ENCODE measurements at places on chromosomes 1 and 21.

DNA sequence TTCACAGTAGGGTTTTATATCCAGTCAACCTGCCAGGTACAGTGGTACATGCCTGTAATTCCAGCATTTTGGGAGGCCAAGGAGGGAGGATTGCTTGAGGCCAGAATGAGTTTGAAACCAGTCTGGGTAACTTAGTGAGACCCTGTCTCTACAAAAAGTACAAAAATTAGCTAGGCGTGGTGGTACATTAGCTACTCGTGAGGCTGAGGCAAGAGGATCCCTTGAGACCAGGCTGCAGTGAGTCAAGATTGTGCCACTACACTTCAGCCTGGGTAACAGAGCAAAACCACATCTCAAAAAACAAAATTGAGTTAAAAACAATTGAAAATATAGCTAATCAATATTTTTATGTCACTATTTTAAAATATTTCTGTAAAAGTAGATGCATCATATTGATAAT lies 33.2 kb downstream of the DDI2 start:
- no peak for DNase-seq

GRCh38 chr1:77378723-77379535 lies 97.1 kb downstream of the AK5 start:
- no peak for DNase-seq

DNA sequence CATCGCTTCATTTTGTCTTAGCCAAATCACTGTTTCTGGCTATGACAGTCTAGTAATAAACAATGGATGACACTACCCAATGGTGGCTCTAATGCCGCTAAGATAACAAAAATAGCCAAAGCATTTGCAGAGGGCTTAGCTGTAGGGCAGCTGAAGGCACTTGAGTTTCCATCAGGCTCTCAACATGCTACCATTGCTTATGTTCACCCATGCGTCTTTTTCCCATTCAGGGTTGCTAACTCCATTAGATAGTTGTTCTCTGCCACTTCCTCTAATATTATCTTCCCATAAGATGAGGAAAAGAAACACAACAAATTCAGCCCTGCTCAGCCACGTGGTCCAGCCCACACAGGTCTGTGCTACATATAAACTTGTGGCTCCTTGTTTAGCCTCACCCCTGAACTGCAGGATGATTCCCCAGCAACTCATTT lies 159.6 kb downstream of the TOMM20 start:
- no peak for DNase-seq

DNA sequence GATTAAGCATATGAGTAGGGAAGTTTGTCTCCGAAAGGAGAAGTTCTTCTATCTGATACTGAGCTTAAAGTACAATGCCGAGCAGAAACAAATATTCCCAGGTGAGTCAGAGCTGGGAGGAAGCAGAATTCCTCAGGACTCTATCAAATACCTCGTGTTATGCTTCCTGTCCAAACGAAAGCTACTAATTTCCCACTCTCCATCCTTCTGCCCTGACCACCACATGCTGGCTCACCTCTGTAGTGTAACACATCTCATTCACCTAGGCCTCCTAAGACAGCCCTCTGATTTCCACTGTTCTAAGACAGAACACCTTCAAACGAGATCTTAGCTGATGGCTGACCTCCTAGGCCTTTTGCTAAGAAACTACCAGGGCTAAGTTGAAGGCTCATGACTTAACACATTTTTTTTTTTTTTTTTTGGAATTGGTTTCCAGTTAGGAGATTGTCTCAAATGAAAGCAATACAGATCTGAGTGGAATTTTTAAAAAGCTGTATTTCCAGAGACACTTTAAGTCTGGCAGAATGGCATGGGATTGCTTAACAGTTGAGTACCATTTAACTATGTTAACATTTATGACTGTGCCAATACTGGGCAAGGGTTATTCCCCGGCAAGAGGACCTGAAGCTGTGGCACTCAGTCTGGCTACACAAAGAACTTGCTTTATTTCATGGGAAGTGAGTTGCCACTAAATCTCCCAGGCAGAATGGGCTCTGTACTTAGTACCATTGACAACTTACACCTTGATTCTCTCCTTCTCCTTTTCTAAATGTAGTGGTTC lies 583.4 kb downstream of the DPYD start:
- no peak for DNase-seq

DNA sequence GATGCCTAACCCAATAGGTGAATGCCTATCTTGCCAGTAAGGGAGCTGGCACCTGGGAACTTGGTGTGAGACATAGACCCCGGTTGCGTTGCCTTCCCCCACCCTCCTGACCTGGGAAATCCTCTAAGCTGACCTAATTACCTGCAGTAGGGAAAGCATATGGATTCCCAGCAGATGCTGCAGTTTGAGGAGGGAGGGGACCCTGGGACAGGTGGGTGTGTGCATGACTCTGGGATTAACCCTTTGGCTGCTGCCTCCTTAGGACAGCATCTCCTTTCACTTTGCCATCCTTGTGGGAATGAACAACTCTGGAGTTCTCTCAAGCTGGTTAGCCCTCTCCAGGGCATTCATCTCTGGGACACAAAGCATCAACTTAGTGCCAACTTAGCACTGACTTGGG lies 16.4 kb upstream of the NFASC start:
- DNase-seq = no peak

- peak; percentile 8 for DNase-seq
These were observed 6.2 kb upstream of the PADI4 start for GRCh38 chr1:17301767-17302166.

DNA sequence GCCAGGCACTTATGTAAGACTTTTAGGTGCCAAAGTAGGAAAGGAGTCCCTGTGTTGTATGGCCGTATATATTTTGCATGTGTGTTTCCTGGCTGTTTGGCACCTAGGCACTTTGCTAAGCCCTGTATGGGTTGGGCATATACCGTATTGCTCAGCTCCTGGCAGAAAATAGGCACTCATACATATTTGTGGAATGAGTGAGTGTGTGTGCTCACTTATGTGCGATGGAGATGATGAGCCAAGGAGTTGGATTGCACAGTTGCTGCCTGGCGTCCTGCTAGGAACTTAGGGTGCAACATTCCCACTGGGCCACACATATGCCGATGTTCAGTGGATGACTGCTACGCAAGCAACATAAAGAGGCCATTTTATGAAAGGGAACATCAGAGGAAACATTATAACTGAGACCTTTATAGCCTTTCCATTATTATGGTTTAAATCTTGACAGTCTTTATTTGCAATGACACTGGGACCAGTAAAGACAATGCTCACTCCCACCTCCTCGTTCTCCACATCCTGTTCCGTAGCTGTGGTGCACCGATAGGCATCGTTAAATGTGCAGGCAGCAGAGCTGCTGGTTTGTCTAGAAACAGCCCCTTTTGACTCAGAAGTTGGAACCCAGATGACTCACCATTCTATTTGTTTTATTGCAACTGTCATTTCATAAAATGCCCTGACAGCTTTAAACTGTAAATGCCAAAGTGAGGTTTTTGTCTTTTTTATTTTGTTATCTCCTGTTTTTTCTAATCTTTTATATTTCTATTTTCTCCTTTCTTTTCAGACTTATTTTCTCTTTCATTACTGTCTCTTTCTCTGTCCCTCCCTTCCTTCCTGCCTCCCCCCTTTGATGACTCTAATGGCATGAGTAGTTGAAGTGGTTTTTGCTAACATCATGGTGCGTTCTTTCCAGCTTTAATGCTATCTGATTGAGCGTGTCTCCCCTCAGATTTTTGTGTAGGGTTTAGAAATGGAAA lies 36.1 kb downstream of the PEX14 start:
- DNase-seq = peak; percentile 87

DNA sequence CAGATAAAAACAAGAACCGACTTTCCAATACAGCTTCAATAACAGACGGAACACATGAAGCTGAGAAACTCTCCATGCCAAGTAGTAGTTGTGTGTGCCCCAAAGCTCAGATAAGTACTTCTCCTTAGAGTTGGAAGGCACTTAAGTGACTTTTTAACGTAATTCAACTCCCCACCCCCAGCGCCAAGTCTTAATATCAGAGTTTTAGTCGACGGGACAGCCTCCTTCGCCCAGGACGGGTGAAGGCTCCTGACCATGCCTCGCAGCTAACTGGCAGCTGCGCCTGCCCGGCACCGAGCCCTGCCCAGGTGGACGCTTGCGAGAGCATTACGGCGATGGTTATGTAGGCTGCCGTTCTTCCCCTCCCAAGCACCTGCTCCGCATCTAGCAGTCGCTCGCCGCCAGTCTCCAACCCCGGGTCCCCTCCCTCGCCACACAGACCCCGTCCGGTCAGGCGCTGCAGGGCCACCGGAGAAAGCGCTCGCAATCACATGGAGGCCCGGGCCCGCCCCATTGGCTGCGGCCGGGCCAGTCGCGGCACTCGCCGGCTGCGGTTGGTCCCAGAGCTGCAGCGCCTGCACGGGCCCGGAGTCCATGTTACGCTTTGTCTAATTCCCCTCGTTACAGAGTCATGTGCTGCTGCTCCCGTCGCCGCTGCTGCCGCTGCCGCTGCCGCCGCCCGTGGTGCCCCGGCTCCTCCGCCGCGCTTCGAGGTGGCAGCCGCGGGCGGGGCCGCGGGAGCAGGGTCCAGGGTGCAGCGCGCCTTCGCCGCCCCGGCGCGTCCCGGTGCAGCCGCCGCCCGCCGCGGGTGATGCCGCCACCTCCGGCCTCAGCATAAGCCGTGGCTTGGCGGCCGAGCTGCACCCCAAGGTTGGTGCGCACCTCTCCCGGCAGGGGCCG lies at the start of gene LRRC8D:
Gene LRRC8D (plus strand): TSS at position 611 of the 900 bp plus-strand sequence. CDS start 112,037 bp downstream, outside the sequence.
- DNase-seq = peak; percentile 75

DNA sequence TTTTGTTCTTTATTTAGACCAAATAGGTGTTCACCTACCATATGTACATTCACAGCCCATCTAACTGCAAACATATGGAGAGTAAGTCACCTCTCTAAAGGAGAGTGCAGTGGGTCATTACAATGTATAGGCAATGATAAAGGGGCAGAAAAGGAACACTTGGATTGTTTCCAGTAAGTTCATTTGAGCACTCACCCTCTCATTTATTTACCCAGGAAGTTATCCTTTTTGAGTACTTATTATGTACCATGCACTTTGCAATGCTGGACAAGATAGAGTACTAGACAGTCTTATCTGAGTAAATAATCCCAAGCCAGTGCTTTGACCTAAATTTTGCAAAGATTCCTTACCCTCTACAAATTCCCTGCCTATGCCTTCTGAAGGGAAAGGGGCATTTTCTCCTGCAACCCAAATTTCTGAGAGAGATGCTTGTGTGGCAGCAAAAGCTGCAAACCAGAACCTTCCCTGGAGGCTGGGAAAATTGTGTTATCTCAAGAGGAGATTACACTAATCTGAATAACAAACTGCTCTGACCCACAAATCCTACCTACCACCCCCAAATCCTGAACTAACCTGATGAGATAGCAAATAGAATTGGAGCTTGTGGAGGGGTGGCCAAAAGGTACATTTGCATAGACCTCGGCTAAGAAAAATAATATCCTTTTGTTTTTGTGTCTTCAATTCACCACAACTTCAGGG lies 18.6 kb upstream of the RGS8 start:
- DNase-seq = no peak

DNA sequence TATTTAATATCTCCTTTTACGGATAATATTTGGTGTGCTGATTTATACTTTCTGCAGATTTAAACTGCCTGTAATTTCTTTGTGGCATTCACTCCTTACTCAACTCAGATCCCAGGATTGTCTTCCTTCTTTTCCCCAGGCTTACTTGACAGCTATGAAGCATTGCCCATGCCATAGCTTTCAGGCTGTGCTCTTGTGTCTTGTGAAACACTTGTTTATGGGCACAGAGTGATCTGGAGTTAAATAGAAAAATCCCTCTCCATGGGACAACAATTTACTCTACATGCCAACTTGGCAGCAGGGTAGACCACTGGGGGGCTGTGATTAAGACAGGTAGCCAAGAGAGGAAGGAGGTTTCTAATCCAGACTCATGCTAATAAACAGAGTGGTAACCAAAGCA lies 57.4 kb downstream of the PPP1R12B start:
- DNase-seq = no peak

- no peak for DNase-seq
These were observed 14.3 kb upstream of the CXADR start for GRCh38 chr21:17498586-17498985.

DNA sequence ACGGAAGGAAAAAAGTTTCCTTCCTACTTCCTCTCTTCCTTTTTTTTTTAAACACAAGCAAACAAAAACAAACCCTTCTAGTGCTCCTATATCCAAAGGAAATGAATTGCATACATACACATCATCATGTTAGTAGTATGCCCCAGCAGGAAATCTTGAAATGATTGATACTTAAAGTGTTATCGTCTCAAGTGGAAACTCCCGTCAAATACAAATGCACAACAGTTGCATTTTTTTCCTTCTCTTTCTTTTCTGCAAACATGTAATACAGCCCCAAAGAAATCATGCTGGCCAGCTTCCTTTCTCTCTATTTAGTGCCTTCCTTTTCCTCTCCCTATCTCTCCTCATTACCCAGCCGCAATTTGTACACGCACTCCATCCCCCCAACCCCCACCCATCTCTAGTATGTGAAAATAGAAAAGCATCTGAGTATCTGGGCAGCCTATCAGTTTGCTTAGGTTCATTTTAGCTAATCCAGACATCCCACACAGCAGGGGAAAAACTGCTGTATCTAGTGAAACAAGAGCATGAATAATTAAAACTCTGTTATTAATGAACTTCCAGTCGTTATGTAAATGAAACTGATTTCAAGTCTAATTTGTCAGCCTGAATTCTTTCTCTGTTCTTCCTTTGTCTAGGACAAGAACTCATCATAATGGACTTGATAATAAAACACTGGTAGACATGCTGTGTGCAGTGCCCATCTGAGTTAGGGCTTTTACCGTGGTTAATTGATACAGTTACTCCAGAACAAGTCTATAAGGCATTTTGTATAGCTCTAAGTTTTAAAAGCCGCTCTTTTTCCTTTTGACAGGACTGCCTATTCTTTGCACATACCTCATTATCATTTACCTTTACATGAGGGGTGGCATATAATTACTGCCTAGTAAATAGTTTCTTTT lies 336.5 kb upstream of the ADGRL2 start:
- no peak for DNase-seq

DNA sequence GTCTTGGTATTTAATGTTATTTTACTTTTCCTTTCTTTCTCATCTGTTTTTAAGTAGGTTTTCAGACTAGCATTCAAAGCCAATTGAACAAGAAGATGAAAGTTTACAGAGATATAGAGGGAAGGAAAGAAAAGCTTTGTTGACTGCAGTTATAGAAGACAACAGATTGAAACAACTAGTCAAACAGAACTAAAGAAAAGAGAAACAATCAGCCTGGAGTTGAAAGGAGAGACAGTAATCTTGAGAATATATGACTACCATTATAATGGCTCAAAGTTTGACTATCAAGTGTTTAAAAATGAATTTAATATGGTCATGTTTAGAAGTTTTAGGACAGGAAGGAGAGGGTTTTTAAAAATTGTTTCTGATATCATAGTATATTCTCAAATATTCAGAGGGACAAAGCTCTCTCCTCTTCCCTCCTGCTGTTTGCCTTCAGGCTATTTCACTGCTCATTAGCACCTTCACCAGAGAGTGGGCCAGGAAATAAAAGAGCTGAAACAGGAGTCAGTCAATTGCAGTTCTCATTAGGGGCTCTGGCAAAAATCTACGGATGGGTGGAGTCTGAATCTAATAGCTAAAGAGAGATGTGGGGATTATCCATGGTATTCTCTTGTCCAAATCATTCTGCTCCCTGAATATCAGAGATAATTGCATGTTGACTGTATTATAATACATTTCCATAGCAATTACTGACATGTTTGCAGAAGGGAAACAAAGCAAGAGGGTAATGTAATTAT lies 577.8 kb downstream of the BRINP3 start:
- DNase-seq = no peak

All from DND-41 (cell line).